ENCODE measurements at places on chromosomes 4 and X.

- no peak for DNase-seq
These were observed 704.9 kb upstream of the PABPC4L start for GRCh38 chr4:134906404-134907023.

DNA sequence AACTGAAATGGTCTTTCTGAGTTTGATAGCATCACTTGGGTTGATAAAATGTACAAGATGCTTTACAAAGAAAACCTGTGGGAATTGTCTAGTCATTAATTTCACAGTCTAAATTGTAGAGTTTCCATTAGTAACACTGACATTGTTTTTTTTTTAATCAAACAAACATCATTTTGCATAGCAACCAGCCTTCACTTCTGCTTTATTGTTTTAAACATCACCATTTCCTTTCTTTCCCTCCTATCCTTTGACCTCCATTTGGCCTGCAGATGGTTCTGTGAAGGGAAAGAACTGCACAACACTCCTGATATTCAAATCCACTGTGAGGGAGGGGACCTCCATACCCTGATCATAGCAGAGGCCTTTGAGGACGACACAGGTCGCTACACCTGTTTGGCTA, 171.1 kb downstream of the PALLD start:
- no peak for DNase-seq

- DNase-seq = no peak
These were observed 39.4 kb downstream of the ZNF185 start for GRCh38 chrX:152937236-152937635.

- no peak for DNase-seq
These were observed 538.5 kb downstream of the BCOR start for GRCh38 chrX:39559229-39559628.

GRCh38 chrX:43998374-43998773, 25.2 kb upstream of the NDP start:
- DNase-seq = no peak

- no peak for DNase-seq
These were observed 82.8 kb upstream of the VEGFC start for GRCh38 chr4:176875446-176875930.

- DNase-seq = no peak
These were observed 85.4 kb downstream of the SHISA3 start for GRCh38 chr4:42482516-42483327.

GRCh38 chrX:116272322-116272721, 101.8 kb downstream of the AGTR2 start:
- DNase-seq = no peak

DNA sequence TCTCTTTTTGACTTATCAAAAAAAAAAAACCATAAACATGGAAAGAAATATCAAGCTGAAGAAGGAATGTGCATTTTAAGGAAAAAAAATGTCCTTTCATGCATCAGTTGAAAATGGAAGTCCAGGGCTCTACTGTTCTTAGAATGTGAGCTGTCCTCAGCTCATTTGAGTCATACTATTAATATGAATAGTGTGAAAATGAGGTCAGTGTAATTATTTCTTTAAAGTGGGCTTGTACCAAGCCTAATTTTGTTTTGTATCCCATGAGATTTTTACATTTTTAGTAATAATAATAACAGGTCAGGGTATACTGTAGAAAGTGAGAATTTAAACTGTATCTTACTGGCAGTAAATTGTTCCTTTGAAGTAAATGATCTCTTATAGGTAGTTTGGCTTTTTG, 148.5 kb downstream of the NAA11 start:
- DNase-seq = no peak

GRCh38 chrX:22247169-22247568, 25.5 kb upstream of the CBLL2 start:
- DNase-seq = no peak

DNA sequence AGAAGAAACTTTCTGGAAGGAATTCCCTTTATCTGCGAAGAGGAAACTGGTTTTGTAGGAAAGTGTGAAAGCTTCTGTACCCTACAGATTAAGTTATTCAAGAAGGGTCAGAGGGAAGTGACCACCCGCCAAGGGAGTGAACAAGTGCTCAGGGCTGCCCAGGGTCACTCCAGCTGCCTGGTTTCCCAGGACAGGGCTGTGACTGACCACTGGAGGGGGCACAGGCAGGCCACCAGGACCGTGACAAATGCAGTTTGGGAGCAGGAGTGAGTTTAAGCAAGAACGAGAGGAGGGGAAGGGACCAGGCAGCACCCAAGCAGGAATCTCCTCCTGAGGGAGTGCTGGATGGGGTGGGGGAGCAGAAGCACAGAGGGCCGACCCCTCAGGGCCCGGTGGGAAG, 34.2 kb downstream of the ZFYVE28 start:
- DNase-seq = no peak
